ENCODE measurements at places on chromosomes 13 and 19.

DNA sequence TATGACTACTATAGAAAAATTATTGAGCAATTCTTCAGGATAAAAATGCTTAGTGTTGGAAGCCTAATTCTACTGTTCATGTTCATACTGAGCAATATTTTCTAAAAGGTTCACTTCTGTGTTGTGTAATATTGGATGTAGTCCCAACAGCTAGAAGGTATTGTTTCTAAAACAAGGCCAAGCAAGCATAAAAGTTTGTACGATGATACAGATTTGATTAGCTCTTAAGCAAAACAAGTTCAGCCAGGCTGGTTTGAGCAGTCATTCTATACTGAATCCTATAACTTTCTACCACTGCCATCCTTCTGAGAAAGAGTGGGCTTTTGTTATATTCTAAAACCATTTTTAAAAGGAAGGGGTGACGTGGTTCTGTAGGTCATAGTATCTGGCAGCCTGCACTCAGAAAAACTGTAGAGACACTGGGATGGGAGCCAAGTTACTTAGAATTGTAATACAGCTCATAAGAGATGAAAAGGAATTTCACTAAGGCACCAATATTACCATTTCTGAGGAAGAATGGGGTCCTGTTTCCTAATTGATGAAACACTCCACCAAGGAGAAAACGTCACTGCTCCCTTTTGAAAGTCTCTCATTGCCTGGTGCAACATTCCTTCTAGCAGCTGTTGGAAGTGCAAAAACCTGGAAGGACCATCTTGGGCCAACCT, 275.0 kb upstream of the DACH1 start:
- DNase-seq = no peak

DNA sequence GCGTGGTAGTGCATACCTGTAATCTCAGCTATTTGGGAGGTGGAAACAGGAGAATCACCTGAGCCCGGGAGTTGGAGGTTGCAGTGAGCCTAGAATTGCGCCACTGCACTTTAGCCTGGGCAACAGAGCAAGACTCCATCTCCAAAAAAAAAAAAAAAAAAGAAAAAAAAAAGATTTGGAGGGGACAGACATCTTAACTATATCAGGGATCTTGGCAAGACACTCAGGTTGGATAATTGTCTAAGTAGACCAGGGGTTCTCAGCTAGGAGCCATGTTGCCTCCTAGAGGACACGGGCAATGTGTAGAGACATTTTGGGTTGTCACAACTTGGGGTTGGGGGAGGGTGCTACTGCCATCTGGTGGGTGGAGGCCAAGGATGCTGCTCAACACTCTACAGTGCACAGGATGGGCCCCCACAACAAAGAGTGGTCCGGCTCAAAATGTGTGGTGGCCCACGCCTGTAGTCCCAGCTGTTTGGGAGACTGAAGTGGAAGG, 1.9 kb upstream of the ZNF580 start:
- DNase-seq = no peak

DNA sequence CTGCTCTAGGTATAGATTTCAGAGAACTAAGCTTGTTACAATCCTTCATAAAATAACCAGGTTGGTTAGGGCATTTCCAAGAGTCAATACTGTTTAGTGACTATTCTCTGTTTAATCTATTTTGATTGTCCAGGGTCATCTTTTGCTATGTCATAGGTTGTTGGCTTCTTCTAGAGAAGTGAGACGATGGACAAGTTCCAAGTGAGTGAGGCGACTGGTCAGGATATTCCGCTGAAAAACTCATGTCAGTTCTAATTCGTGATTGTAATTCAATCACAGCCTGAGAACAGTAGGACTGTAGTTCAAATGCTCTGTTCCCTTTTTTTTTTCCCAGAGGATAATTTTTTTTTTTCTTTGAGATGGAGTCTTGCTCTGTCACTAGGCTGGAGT, 15.8 kb upstream of the ALOX5AP start:
- no peak for DNase-seq

- no peak for DNase-seq
Observed at GRCh38 chr13:94444826-94445225, 34.7 kb downstream of the DCT start.

- DNase-seq = no peak
Observed at GRCh38 chr19:11581740-11582139, 4.3 kb upstream of the ACP5 start.

DNA sequence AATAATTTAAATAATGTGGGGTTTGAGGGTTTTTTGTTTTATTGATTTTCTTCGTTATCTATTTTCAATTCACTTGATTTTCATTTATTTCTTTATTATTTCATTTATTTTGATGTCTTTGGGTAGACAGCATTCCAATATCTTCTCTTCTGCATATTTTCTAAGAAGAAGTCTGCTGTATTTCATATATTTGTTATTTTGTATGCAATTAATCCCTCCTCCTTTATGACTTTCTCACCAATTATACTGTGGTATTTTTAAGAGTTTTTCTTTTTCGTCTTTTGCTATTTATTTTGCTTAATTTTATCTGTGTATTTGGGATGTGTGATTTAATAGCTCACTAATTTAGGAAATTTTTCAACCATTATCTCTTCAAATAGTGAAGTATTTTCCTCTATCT, 1444.4 kb upstream of the MIR17HG start:
- no peak for DNase-seq

- DNase-seq = no peak
Observed at GRCh38 chr19:18871543-18871942, 24.4 kb downstream of the CERS1 start.

DNA sequence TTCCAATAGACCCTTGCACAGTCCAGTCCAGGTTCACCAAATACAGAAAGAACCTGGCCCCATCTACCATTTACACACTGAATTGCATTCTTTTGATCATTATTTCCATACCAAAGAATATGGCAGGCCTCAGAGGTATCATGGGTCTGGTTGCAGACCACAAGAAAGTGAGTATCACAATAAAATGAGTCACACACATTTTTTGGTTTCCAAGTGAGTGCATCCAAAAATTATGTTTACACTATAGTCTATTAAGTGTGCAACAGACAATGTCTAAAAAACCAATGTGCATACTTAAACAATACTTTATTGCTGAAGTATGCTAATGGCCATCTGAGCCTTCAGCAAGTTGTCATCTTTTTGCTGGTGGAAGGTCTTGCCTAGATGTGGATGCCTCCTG, 105.3 kb downstream of the SPACA7 start:
- no peak for DNase-seq

GRCh38 chr19:32322541-32322940, 22.9 kb upstream of the ZNF507 start:
- no peak for DNase-seq

GRCh38 chr13:100815476-100816046, 141.0 kb upstream of the TMTC4 start:
- no peak for DNase-seq

- DNase-seq = no peak
Observed at GRCh38 chr19:41706741-41707501, 1.5 kb upstream of the CEACAM5 start.

DNA sequence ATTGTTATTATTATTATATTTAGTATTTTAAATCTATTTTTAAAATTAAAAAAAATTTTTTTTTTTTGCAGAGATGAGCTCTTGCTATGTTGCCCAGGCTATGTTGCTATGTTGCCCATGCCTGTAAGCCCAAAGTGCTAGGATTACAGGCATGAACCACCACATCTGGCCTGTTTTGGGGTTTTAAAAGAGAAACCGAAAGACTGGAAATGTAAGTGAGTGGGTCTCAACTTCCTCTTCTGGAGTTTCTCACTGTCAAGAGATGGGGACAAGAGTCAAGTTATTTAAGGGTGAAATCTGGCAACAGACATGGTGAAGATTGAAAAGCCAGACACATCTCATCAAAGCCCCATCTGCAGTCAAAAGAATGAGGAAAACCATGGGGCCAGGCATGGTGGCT, 4.2 kb upstream of the OR7G3 start:
- no peak for DNase-seq

DNA sequence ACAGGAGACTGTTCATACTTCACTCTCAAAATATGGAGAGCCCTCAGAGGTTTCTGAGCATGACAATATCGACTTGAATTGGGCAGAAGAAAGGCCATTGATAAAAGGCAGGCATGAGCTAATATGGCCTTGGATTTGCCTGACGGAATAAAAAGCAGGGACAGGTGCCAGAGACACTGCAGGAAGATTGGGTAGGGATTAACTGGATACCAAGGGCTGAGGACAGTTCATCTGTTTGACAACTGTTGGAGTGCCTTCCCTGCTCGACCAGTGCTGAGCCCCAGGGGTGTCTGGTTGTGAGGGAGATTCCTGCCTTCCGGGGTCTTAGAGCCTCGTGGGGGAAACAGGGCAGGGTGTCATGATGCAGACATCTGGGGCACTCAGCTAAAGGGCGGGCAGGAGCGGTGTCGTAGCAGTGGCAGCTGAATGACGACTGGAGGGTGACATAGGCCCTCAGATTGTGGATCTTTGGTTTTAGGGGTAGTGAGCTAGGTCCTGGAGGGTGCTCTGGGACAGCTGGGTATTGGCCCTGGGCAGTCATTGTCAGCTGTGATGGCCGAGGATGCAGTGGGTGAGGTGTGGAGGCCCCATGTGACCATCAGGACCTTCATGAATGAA, 12.3 kb downstream of the GATAD2A start:
- DNase-seq = no peak

GRCh38 chr13:100610391-100611347, 22.1 kb upstream of the GGACT start:
- DNase-seq = no peak

- DNase-seq = no peak
Observed at GRCh38 chr13:111175935-111176334, 60.8 kb downstream of the ARHGEF7 start.

DNA sequence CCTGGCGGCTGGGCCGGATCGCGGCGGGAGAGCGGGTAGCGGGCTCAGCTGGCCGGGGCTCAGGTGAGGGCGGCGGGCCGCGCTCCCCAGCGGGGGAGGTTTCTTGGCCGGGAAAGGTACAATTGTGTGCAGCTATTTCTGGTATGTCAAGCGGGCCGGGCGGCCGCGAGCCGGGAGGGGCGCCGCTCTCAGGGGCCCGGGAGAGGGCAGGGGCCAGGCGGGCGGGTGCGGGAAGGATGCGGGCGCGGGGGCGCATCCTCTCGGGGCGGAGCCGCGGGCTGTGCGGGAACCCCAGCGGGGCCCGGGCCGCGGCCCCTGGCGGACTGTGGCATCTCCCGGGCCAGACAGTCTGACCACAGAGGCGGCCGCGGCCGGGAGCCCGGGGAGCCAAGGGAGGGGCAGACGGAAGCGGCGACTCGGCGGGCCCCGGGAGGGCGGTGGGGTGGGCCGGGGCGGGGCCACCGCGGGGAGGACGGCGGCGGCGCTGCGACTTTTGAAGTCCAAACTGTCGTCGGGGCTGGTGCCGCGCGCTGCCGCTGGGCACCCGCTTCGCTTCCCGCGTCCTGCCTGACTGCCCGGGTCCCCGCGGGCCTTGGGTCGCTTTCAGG, at the start of gene LMO7:
Gene LMO7 (plus strand): TSS at position 503 of the 608 bp plus-strand sequence. CDS start 328 bp downstream, outside the sequence.
- no peak for DNase-seq

DNA sequence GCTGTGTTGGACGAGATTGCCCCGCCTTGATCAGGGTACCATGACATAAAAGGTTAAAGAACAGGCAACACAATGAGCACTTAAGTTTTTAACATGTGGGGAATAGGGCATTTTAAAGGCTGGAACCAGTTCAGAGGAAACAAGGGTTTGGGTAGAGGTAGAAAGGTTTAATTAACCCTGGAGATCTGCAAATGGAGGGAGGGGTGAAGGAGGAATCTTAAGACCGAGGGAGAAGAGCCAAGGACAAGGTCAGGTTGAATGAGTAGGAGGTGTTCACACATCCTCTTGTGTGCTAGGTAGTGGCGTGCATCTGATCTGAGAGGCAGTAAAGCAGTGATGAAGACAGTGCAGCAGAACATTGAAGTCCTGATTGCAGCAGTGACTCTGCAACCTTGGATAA, 28.5 kb downstream of the SKA3 start:
- DNase-seq = no peak

DNA sequence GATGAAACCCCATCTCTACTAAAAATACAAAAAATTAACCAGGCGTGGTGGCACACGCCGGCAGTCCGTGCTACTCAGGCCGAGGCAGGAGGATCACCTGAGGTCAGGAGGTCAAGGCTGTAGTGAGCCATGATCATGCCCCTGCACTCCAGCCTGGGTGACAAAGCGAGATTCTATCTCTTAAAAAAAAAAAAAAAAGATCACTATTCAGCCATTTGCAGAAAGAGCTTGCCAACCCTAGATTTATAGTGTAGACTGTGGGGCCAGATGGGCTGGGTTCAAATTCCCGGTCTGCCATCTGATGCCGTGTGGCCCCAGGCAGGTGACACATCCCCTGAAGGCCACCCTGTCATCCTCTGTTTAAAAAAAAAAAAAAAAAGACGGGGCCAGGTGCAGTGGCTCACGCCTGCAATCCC, 28.9 kb downstream of the SMIM24 start:
- no peak for DNase-seq

DNA sequence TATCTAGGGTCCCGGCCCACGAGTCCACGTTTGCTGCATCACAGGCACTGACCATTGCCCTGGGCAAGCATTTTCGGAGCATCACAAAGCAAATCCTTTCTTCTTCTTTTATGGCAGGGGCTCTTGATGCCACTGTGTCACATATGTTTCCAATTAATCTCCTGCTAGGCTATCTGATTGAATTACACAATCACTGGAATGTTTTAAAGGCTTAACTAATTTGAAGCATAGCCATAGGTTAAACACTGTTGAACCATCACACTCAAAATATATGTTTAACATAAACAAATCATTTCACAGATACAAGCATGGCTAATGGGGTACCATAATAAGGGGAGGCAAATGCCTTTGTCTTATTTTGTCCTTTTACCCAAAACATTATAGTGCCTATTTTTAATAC, 338.3 kb downstream of the POU4F1 start:
- no peak for DNase-seq

DNA sequence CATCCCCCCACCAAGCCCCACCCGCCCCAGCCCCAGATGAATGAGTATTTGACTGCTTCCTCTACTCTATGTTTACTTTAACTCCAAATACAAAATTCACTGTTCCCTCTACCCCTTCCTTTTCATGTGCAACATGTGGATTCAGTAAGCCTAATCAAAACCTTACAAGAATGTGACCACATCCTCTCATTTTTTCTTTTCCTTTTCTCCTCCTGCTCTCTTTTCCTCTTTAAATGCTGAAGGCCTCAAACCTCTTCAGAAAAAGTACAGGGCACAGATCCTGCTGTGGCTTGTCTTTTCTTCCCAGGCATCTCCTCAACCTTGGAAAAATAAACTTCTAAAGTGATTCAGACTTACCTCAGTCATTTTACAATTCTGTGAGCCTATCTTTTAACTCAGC, 119.0 kb downstream of the MYCBP2 start:
- DNase-seq = no peak

GRCh38 chr13:85665286-85665685, 133.9 kb downstream of the SLITRK6 start:
- no peak for DNase-seq
